ENCODE measurements at places on chromosomes 16 and 17.

DNA sequence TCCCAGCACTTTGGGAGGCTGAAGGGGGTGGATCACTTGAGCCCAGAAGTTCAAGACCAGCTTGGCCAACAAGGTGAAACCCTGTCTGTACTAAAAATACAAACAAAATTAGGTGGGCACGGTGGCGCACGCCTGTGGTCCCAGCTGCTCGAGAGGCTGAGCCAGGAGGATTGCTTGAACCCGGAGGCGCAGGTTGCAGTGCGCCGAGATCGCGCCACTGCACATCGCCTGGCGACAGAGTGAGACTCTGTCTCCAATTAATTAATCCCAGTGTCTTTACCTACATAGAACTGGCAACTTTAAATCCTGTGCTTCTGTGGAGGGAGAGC is 1.5 kb upstream of the ELOB start:
- DNase-seq, result no peak

GRCh38 chr17:1203111-1203966 is 23.6 kb upstream of the ABR start:
- peak; percentile 44 for DNase-seq

- no peak for DNase-seq
These were observed 55.5 kb upstream of the IRX3 start for GRCh38 chr16:54341892-54342776.

- DNase-seq, result no peak
These were observed 634.8 kb downstream of the KCNJ2 start for GRCh38 chr17:70804161-70804560.

DNA sequence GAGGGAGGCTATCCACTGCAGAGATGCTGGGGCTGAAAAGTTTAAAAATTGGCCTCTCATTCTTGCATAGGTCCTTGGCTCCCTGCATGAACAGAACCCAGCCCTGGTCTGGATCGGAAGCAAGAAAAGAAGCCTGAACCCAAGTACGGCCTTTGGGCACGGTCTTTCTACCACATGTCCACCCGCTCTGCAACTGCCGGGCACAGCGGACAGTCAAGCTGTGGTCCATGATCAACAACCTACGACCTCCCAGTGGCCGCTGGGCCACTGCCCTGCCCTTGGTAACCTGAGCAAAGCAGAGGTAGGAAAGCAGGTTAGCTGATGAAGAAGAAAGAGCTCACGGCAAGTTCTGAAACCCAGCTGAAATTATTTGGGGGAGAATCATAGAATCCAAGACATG is 3.6 kb downstream of the ABCC12 start:
- no peak for DNase-seq

GRCh38 chr16:13839577-13839976 is 80.4 kb upstream of the ERCC4 start:
- DNase-seq, result no peak

- DNase-seq, result no peak
These were observed 7.3 kb upstream of the SSTR2 start for GRCh38 chr17:73157521-73157890.

- DNase-seq, result no peak
These were observed 10.7 kb upstream of the SMTNL2 start for GRCh38 chr17:4573669-4574068.

DNA sequence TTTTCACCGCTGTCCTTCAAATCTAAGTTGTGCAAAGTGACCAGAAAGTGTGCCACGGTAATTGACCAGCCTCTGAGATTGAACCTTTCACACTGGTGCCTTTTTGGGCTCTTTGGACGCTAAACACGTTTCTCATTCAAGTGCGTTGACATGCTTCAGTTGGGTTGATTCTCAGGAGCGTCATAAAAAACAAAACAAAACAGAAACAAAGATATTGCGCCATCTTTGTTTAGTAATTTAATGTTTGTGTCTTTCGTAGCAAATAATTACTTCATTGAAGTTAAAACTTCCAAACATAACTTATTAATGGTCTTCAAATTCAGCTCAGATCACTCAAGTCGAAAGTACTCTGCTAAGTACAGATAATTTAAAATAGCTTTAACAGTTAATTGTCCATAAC is 80.2 kb downstream of the OR1D5 start:
- DNase-seq, result no peak

- no peak for DNase-seq
These were observed 193.7 kb upstream of the TBX2 start for GRCh38 chr17:61205931-61206330.

DNA sequence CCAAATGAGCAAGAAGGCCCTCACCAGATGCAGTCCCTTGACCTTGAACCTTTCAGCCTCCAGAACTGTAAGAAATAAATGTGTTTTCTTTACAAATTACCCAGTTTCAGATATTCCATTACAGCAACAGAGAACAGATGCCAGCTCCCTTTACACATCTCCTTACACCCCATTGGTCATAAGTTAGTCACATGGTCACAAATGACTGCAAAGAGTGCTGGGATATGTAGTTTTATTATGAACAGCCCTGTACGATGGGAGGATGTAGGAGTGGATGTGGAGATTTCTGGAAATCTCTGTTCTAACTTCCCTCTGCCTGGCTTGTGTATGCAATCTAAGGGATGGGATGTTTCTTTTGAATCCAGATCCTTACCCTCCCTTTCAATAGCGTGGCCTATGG is 13.3 kb upstream of the RPL38 start:
- DNase-seq, result no peak

GRCh38 chr16:5349670-5350517 is 252.3 kb upstream of the EEF2KMT start:
- DNase-seq, result no peak

DNA sequence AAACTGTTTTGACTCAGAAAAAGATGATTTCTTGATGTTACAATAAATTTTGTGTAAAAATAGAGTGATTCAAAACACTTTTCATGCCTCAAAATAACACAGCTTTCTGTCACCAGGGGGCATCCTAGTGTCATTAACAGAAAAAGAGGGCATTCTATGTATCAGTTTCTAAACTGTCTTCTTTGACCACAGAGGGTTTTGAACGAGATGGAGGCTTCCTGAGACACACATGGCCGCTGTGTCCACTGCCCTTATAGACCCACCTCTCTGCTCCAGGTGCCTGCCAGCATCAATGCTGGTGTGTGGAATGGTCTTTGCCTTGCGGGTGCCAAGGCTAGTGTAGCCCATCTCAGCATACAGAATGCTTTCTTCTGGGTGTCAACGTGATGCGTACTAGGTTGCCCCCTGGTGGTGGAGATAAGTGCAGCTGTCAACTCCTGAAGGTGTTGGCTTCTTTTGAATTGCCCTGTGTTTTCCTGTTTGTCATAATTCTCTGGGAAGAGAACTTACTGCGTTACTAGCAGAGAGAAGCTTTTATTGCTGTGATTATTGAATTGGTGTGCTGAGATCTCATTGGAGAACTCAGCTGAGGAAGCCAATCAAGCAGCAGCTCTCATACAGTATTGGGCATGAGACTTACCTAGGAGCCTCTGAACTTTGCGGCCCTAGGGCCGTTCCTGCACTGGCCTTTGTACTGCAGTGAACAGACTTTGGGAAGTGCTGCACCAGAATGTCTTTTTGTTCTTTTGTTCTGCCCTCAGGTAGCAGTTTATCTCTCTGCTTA is 38.6 kb downstream of the USP10 start:
- peak; percentile 57 for DNase-seq

DNA sequence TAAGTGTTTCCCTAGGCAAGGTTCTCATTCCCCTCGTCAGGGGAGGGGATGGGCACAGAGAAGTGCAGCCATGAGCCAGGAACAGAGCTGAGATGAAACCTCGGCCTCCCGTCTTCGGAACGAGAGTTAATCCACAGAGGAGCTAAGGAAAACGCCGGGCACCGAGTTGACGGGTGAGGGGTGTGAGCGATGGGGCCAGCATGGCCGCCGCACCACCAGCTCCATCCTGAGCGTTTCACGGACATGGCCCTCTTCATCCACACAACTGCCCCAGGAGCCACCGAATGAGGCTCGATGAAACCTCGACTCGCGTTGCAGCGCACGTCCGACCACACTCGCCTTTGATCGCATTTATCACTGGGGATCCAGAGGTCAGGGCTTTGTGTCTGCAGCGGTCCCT is 21.5 kb downstream of the CA5A start:
- no peak for DNase-seq

DNA sequence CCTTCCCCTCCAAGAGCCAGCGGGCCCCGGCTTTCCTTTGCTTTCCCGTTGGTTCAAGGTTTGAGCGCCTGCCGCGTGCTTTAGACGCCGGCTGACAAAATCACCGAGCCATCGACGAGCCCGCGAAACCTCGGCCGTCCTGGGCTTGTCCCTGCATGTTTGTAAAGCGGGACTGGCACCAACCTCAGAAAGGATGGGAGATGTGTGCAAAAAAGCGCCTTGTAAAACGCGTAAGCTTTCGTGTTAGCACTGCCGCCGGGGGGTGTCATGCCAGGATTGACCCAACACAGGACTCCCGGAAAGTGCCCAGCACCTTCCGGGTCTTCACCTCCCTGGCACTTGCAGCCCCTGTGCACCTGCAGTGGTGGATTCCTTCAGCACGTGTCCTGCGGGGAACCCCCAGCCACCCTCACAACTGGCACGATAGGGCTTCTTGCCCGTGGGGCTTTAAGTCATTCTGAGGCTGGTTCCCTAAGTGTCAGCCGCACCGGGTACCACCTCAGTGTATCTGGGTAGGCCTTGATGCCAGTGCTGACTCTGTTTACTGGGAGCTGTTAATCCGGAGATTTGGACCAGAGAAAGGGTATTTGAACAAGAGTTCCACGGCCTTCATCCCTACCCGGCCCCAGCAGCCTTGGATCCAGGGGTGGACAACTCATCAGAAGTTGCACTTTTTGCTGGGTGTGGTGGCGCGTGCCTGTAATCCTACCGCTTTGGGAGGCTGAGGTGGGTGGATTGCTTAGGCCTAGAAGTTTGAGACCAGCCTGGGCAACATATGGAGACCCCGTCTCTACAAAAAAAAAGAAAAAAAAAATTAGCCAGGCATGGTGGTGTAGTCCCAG is 817 bp downstream of the NDUFAF8 start:
- peak; percentile 49 for DNase-seq

- no peak for DNase-seq
These were observed 195.3 kb downstream of the GSG1L start for GRCh38 chr16:27868180-27868579.

DNA sequence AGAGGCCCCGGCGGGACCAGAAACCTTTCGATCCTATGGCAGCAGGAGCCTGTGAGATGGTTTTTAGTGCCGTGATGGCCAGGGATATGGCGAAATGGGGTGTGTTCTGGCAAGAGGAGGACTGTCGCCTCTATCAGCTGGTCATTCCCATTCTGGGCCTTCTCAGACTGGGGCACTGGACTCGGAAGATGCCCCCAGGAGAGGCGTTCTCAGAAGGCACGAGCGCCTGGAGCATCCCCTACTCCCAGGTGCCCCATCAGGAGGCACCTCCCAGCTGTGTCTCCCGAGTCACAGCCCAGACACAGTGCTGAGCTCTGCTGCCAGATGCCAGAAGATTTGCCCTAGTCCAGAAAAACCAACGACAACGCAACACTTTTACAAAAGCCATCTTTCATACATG is 54.6 kb upstream of the ENDOV start:
- DNase-seq, result no peak

GRCh38 chr16:47995354-47995753 is 160.4 kb downstream of the ABCC12 start:
- no peak for DNase-seq

DNA sequence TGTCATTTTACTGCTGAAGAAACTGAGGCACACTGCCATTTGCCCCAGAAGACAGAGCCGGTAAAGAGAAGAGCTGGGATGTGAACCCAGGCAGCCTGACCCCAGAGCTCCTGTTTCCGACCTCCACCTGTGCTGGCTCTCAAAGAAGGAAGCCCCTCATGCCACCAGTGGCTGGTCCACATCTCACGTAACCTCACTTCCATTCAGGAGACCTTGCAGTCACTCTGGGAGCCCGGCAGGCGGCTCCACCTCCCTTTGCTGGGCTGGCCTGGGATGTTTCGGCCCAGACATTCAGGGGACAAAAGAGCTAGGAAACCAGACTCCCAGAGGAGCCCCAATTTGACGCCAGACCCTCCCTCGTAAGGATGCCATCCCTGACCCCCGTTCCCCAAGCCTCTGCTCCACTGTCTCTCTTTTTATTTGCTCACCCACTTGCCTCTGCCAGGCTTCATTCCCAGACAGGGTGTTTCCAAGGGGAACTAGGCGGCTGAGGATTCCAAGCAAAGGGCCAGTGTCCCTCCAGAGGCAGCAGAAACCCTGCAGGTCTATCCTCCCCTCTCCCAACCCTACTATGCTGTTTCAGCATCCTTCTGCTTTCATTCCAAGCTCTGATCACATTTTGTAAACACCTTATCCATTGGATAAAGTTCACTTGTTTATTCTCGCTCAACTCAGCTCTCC is 2.8 kb downstream of the TAF1C start:
- no peak for DNase-seq

DNA sequence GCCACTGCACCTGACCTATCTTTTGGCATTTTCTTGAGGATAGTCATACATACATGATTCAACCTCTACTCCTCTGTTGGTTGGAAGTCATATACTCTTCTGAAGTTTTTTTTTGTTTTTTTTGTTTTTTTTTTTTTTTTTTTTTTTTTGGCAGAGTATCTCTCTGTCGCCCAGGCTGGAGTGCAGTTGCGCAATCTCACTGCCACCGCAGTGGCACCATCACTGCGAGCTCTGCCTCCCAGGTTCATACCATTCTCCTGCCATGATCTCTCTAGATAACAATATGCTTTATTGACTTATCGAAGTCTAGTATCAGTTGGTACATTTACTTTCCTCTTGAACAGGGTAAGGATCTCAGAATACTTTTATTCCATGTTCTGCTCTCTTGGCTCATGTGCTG is 224.2 kb upstream of the WSCD1 start:
- no peak for DNase-seq

DNA sequence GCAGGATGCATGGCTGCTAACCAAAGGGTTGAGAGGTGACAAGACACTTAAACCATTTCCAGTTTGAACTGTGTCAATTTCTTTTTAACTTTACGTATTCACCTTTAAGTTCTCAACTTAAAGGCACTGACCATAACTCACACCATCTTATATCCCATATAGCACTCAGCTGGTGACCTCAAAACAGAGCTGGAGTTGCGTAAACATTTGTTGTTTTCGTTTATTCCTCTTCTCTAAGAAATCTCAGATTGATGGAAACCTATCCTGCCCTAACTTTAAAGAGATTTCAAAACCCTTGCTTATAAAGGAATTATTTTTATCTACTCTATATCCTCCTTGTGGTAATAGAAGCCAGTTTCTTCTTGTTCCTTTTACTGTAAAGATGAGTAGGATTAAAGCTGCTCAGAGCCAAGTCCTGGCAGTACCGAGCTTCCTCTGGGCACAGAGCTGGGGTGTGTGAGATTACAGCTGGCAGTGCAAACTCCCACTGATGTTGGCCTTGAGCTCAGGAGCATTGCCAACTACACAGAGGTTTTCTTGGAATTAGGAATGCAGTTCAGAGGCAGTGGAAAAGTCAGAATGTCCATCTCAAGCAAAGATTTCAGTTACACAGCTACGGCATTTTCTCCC is 1.3 kb downstream of the KCTD2 start:
- DNase-seq, result no peak
